Activated CD8-positive, alpha-beta memory T cell treated with anti-CD3 and anti-CD28 coated beads for 1 hour (primary cell): ENCODE measurements at places on chromosomes 3 and 15.

GRCh38 chr3:119747357-119747756, 34.5 kb upstream of the NR1I2 start:
- no peak for DNase-seq

DNA sequence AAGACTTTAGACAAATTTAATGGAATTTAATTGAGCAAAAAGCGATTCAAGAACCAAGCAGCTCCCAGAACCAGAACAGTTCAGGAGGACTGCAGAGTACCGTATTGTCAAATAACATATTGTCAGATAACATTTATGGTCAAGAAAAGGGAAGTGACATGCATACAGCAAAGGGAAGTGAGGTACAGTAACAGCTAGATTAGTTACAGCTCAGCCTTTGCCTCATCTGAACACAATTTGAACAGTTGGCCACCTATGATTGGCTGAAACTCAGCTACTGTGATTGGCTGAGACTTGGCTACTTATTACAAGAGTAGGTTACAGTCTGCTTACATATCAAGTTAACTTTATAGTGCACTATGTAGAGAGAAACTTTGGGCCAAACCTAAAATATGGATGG, 21.9 kb downstream of the ZFAND6 start:
- no peak for DNase-seq

DNA sequence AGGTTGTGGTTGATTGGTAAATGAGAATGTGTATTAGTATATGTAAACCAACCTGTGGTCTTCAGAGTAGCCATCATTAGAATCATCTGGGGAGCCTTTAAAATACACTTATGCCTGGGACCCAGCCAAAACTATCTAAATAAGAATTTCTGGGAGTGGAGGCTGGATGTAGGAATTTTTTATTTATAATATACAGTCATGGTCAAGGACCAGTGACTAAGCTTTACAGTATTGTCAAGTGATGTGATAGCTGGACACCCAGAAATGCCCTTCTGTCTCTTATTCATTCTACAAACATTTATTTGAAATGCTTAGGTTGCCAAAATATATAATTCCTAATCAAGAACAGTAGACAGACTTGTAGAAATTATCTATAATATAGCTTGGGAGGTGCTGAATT, 132.2 kb downstream of the MBNL1 start:
- DNase-seq = no peak

- no peak for DNase-seq
Observed at GRCh38 chr15:95041297-95041696, 809.9 kb downstream of the MCTP2 start.

GRCh38 chr15:99361545-99362185, 110.4 kb downstream of the LRRC28 start:
- DNase-seq = no peak

DNA sequence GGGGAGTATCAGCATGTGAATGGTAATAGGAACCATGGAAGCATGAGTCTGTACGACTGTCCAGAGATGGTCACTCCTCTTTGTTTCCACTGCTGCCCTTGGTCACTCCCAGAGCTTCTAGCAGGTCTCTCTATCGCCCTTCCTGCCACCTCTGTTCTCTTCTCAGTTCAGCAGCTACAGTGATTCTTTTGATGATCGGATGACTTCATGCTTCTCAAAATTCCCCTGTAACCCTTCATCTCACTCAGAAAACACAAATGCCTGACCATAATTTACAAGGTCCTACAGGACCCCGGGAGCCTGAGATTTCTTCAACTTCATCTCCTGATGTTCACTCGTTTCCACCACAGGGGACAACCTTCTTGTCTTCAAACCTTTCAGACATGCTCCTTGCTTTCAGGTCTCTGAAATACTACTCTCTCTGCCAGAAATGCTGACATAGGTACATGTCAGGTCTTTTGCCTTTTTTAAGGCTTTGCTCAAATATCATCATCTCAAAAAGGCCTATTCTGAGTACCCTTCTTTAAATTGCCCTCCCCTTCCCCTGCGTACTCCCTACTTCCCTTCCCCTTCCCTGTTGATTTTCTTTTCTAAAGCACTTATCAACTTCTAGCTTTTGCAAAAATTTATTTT, 42.1 kb upstream of the BHLHE40 start:
- DNase-seq = no peak

GRCh38 chr3:120773932-120774331, 31.4 kb downstream of the GTF2E1 start:
- DNase-seq = no peak

- no peak for DNase-seq
Observed at GRCh38 chr3:44019736-44020135, 221.9 kb upstream of the TOPAZ1 start.

DNA sequence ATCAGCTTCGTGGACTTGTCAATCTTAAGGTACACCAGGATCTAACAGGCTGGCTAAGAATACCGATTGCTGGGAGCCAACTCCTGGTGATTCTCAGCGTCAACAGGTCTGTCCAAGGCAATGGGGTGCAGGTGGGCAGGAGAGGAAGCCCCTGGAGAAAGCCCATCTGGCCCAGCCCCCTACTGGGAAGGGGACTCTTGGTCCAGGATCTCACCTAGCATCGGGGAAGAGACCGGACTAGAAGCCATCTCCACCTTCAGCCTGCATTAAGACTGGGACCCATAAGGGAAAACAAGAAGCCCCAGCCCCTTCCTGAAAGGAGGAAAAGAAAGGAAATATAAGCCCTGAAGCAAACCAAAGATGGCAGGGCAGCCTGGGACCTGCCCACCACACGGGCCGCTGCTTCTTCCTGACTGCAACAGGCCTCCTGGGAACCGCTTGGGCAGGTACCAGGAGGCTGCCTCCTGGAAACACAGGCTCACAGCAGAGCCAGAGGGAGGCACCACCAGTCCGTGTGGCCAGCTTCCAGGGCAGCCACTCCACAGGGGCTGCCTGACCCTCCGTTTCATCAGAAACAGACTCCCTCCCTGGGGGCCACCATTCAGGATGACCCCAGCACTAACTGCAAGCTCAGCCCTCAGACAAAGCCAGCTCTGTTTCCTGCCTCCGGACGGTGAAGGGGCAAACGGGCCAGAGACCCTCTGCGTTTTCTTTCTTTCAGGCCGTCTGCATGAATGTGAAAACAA, 100.2 kb downstream of the LRIG1 start:
- DNase-seq = no peak

DNA sequence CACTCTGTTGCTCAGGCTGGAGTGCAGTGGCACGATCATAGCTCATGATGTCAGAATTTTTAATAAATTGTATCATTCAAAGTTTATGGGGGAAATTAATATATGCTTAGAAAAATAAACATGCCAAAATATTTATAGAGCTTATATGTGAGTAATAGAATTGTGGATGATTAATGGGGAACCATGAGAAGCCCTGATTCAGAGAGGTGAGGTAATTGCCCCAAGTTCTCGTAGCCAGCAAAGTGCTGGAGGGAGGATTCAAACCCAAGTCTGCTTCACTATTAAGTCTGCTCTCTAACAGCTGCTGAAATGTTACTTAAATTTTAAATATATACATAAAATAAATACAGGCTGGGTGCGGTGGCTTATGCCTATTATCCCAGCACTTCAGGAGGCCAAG, 26.2 kb upstream of the IGF2BP2 start:
- DNase-seq = no peak

- no peak for DNase-seq
Observed at GRCh38 chr15:80533790-80534333, 129.7 kb downstream of the ARNT2 start.

- no peak for DNase-seq
Observed at GRCh38 chr15:26711445-26711844, 61.4 kb downstream of the GABRB3 start.

GRCh38 chr3:155218462-155218861, 75.0 kb downstream of the STRIT1 start:
- DNase-seq = no peak

DNA sequence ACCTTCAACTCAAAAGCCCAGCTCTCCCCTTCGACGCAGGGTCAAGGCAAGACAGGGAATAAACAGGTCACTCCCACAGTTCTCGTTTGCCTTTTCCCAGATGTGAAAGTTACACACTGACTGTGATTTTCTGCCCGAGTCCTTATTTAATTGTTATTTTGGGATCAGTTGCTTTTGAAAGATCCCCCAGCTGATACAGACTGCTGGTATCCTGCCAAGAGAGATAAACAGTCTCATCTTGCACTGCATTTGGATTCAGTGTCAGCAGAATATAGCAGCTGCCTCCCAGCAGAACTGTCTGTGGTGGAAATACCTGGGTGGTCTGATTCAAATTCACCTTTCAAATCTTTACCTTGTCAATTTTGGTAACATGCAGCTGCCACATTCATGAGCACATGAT, 56.0 kb upstream of the FAM3D start:
- DNase-seq = no peak

- no peak for DNase-seq
Observed at GRCh38 chr3:122864498-122864897, 69.6 kb downstream of the SLC49A4 start.

DNA sequence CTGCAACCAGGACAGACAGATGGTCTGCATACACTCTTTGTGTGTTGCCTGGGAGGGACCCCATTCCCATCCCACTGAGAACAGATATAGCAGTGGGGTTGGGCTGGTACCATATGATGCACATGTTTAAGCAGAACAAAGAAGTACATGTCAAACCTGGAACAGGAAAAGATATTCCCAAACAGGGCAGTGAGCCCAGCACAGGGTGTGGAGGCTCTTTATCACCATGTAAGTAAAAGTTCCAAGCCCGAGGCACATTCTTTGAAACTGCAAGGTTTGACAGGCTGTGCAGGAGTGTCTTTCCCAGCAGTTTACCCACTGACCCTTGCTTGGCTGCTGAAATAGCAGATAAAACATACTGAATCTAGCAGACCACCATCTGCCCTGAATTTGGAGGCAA, 5.3 kb upstream of the ZNF445 start:
- DNase-seq = no peak

DNA sequence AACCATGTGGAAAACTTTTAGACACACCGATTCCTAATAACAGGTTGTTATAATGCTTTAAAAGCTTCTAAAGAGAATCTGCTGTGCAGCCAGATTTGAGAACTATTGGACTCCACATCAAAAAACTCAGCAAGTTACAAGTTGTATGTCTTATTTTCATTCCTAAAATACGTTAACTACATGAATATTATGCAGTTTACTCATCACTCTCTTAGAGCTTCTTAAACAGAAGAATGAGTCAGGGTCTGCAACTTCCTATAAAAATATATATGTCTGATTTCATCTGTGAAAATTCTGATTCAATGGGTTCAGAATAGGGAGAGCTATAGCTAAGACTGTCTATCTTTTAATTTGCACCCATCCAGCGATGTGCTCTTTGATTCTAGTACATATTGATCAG, 244.2 kb upstream of the EPHA3 start:
- DNase-seq = no peak

- DNase-seq = no peak
Observed at GRCh38 chr3:61955483-61955882, 394.1 kb downstream of the PTPRG start.

DNA sequence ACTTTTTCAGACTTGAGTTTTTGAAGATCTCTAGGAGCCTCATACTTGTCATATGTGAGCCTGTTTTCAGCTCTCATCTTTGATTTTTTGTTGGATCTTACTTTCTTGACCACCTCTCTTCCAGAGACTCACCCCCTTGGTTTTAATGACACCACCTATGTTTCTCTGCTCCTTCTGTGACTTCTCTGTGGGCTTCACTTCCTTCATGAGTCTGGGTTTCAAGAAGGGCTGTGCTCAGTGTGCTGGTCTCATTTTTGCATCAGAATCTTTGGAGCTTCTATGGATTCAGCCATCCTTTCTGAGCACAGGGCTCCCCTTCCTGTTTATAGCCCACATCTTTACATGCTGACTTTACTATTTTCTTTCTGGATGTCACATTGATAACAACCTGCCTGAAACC, 17.7 kb downstream of the PPM1L start:
- DNase-seq = no peak

- no peak for DNase-seq
Observed at GRCh38 chr15:72365844-72366243, 10.0 kb downstream of the HEXA start.

GRCh38 chr3:67640023-67640660, 14.3 kb downstream of the SUCLG2 start:
- DNase-seq = no peak

- no peak for DNase-seq
Observed at GRCh38 chr15:30046430-30046829, 36.3 kb upstream of the GOLGA8J start.

DNA sequence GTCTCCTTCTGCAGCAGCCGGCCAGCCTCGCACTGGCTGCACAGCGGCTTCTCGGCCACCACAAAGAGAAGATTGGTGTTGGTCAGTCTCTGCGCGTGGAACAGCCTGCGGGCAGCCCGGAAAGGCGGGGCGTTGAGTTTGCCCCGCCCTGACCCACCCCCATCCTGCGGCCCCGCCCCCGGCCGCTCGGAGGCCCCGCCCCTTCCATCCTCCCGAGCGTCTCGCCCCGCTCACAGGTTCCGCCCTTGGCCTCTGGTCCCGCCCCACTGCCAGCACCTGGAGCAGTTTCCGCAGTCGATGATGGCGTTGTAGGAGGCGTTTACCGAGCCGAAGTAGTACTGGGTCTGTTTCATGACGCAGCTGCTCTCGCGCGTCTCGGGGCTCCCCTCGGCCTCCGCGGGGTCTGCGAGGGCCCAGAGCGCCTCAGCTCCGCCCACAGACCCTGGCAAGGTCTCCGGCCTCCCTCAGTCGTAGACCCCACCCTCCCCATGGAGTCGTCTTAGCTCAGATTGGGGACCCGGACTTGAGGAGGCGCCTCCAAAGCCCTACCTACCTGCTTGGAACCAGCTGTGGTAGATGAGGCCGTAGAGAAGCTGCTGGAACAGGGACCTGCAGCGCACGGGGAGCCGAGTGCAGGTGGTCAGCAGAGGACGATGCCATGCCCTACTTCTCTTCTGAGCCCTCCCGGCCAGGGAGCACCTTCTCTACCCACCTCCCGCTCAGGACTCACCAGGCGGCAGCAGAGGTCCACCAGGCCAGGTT, 5.9 kb upstream of the TMEM115 start:
- peak; percentile 91 for DNase-seq

DNA sequence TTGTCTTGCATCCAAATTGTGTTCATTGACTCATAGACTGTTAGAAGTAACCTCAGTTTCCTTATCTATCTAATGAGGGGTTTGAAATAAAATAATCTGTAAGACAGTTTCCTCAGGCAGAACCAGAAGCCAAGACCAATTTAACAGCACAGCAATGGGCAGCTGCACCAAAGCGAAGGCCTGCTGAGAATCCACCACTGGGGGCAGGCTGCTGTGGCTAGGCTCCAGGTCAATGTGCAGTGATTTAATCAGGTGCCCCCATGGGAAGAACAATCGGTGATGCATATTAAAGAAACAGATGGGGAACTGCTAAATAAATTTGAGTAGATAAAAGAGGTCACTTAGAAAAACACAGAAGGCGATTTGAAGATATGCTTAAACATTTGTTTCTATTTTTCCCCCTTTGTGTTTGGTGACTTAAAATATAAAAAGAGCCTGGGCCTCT, 28.0 kb upstream of the TMOD3 start:
- no peak for DNase-seq
